ENCODE measurements at places on chromosomes 12 and 14.

DNA sequence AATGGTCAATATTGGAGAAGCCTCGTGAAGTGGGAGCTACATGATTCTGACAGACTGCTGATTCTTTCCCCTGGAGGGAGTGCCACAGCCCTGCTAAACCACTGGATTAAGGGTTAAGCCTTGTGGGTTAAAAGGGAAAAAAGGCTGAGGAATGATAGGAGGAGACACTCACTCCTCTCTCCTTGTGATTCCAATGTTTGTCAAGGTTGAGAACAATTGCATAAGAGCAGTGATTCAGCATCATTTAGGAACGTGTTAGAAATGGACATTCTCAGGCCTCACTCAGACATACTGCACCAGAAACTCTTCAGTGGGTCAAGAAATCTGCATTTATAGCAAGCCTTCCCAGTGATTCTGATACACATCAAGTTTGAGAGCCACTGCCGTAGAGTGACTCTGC is 87.8 kb upstream of the GZMB start:
- DNase-seq: no peak

DNA sequence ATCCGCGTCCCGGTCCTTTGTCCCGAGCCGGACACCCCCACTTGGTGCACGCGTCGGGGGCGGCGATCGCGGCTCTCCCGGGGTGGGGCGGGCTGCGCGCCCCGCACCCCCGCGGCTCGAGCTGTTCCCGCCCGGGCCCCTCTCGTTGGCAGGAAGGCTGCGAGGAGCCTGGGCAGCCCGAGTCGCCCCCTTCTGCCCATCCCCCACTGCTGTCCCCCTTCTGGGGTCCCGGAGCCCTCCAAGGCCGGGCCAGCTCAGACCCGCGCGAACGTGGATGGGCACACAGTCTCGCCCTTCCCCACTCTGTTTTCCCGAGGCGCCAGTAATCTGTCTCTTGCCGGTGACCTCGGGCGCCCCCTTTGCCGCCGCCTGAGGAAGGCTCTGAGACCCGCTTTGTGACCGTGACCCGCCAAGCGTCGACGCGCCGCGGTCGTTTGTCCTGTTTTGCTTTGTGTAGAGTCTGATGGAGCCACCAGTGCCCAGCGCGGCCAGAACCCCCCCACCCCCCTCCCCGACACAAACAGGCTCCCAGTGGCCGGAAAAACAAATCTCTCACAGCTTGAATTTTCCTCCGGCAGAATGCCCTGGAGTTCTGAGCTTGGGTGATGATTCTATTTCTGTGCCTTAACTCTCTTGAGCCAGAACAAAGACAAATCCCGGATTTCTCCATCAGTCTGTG is 610 bp downstream of the C14orf132 start:
- DNase-seq: peak; percentile 32

GRCh38 chr14:61145034-61145902 is 135.9 kb downstream of the TMEM30B start:
- DNase-seq: peak; percentile 97

DNA sequence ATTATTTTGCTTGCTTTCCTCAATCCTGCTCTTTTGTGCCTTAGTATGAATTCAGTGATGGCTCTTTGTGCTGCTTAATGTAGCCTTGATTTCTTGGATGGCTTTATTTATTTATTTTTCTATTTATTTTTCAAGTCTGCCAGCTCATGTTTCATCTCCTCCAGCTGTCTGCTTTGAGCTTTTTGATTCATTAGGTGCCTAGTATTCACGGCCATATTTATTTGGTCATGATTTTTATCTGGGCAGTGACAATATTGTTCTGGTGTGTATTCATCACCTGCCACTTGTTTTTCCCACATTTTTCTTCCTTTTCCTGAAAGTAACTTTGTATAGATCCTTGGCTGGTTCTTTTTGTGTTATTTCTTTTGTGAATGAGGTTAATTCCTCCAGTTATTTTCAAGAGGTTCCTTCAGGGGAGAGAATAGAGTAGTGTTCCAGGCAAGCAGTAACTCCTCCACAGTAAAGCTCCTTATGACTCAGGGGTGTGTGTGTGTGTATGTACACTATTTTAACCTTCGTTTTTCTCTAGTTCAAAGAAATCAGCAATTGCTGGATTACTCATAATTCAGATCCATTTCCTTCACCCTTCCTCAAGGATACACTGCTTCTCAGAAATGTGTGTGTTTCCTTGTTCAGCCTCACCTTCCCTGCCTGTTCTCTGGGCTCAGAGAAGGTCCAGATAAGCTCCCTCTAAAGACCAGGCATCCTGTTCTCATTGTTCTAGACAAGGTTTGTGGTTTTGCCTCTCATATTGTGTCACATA is 51.6 kb upstream of the PMCH start:
- DNase-seq: no peak

GRCh38 chr12:14185427-14186192 is 179.9 kb upstream of the ATF7IP start:
- peak; percentile 36 for DNase-seq

GRCh38 chr12:81150382-81150781 is 72.5 kb downstream of the ACSS3 start:
- DNase-seq: no peak

- DNase-seq: peak; percentile 12
Measured at GRCh38 chr12:113273053-113273725, 51.9 kb downstream of the TPCN1 start.

- no peak for DNase-seq
Measured at GRCh38 chr12:101634724-101635123, 40.0 kb downstream of the MYBPC1 start.

GRCh38 chr14:60508363-60508706 is 611 bp upstream of the SIX6 start:
- no peak for DNase-seq

- DNase-seq: no peak
Measured at GRCh38 chr14:66206554-66206953, 279.6 kb upstream of the CCDC196 start.

DNA sequence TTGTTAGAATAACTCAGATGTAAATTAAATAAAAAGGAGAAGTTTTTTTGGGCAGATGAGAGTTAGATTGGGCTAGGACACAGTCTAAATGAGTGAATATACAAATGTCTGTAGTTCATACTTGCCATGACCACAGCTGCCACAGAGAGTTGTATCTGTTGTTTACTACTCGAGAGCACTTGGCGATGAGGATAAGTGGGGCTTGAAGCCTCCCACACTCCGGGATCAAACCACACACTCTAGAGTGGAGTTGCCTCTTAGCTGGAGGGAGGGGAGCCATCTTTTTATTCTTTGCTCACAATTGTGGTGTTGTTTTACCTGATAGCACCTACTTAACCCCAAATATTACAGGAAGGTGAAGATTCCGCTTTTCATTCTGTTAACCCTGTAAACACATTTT is 27.5 kb downstream of the BEST3 start:
- no peak for DNase-seq

GRCh38 chr14:72308967-72309485 is 376.8 kb downstream of the RGS6 start:
- no peak for DNase-seq

GRCh38 chr12:117521867-117522266 is 160.4 kb upstream of the NOS1 start:
- no peak for DNase-seq

- no peak for DNase-seq
Measured at GRCh38 chr12:52080403-52081251, 1.1 kb downstream of the SMIM41 start.

- no peak for DNase-seq
Measured at GRCh38 chr14:36183402-36183801, 6.9 kb upstream of the PTCSC3 start.

GRCh38 chr12:27554421-27555186 is 30.6 kb downstream of the PPFIBP1 start:
- DNase-seq: peak; percentile 80

DNA sequence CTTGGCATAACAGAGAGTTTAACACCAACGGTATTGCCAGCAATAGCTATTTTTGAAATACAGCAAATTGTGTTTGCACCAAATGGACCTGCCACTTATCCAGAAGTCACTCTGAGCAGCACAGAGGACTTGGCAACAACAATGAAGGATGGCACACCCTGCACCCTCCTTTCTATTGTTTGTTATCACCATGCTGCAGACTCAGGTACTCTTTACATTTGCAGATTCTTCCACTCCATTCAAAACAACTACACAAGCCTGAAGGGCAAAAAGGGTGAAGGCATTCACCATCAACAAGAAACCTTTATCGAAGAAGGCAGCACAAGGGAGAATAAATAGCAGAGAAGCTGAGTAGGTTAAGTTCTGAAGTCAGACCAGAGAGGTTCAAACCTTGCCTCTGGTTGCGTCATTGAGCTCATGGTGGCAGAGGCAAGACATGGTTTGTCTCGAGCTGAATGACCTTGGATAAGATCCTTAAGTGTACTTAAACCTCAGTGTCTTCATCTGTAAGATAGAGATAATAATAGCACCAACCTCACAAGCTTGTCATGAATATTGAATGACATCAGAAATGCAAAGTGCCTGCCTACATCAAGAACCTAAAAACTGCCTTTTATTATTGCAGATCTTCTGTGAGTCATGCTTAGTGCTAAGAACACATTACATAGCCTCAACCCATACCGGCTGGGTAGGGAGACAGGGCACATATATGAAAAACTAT is 1.4 kb upstream of the ACSM4 start:
- DNase-seq: no peak

GRCh38 chr12:94290353-94290752 is 142.0 kb downstream of the PLXNC1 start:
- DNase-seq: no peak

DNA sequence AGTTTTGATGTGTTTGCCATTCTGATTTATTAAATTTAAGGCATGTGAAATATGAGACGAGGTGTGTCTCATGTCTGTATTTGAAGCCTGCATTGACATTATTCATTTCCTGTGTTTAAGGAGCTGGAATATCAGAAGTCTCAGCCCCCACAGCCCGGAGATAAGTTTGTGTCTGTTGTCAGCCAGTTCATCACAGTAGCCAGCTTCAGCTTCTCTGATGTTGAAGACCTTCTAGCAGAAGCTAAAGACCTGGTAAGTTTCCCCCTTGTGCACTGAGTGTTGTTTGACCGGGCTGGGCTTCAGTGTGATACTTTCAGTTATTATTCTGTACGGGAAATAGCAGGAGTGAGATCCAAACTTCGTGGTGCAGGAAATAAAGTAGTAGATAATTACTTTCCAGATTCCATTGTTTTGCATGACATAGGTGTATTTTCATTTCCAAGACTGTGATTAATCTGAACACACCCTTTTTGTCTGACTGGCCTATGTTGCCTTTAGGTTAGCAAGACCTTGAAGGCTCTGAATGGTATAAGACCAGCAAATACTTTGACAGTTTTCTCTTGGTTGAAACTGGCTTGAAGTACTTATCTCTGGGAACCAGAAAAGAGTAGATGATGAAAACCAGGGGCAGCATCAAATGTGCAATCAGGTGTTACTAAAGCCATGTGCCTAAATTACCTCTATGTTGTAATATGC is 101.5 kb downstream of the GPR135 start:
- peak; percentile 53 for DNase-seq

DNA sequence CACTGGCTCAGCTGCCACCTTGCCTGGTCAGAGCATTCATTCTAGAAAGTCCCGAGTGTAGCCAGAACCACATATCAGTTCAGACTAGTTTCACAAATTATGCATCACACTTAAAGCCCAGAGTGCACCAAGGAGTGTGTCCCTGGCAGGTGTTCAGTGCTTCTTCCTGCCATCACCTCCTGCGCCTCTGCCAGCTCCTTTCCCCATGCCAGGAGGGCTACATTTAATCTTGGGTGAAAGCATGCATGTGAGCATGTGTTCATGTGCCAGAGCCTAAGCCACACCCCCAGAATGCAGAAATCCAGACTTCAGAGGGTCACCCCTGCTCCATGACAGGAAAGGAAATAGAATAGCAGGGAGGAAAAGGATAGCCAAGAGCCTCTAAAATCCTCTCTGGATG is 381.6 kb downstream of the DPF3 start:
- no peak for DNase-seq

- no peak for DNase-seq
Measured at GRCh38 chr14:61089126-61089750, 108.2 kb downstream of the SLC38A6 start.

GRCh38 chr12:115632308-115632707 is 645.2 kb downstream of the MED13L start:
- DNase-seq: no peak

- DNase-seq: no peak
Measured at GRCh38 chr12:56661560-56661959, 15.8 kb upstream of the ATP5F1B start.

- no peak for DNase-seq
Measured at GRCh38 chr12:47039079-47039478, 40.3 kb upstream of the PCED1B start.

GRCh38 chr12:58443273-58443980 is 476.9 kb downstream of the LRIG3 start:
- peak; percentile 29 for DNase-seq

DNA sequence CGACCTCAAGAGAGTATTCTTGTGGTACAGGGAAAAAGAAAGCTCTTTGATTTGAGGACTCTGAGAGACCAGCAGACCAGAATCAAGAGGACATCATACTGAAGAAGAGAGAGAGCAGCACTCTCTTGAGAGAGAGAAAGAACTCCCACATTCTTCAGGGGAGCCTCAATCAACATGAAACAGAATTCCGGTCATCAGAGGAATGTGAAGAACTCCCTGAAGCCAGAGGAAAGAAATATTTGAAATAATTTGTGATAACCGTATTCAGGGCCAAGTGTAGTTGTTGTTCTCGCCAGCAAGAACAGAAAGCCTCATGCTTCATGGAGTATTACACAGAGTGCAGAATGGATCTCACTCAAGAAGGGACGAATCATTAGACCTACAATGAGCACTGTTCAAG is 363.8 kb upstream of the TMEM132C start:
- DNase-seq: peak; percentile 84
